ENCODE measurements at places on chromosomes 1 and 21. TPM values are rescaled to one million over a fixed set of nuclear protein-coding genes. Genes with fewer than 3 reads are reported as not detected.

DNA sequence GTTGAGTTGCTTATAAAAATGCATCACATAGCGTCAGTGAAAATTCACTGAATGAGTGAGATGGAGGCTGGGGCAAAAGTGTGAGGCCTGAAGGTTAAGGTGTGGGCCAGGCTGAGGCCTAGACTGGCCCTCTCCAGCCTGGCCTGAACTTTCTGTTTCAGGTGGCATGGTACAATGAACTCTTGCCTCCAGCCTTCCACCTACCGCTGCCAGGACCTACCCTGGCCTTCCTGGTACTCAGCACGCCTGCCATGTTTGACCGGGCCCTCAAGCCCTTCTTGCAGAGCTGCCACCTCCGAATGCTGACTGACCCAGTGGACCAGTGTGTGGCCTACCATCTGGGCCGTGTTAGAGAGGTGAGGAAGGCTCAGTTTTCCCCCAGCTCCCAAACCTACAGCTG, 7.1 kb downstream of the MMACHC start:
- no peak for DNase-seq

- no peak for DNase-seq
Measured at GRCh38 chr1:22808676-22809483, 98.2 kb downstream of the EPHB2 start.

GRCh38 chr1:112687361-112687760, 12.9 kb downstream of the MOV10 start:
- DNase-seq, result no peak

GRCh38 chr1:37629008-37629407, 5.7 kb downstream of the RSPO1 start:
- DNase-seq, result no peak

GRCh38 chr1:154609398-154610380, 1.7 kb upstream of the ADAR start:
- no peak for DNase-seq

- no peak for DNase-seq
Measured at GRCh38 chr21:18350216-18350615, 53.4 kb downstream of the TMPRSS15 start.

DNA sequence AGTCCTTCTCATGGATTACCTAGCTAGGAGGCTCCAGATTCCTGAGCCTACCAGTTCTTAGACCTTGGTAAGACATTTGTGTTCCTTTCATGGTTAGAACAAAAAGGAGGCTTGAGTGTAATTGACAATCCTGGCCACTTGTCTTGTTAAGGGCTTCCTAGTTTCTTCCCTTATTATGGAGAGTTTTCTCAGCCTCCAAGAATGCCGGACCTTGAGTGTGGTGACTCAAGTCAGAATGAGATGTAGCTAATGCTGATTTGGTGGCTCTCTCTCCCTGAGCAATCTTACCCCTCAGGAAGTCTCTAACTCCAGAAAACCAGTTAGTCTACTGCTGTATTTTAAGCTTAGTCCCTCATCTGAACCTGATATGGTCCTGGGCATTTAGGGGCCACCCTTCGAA, 14.3 kb downstream of the CHI3L2 start:
- no peak for DNase-seq

GRCh38 chr1:1418464-1419362, 2.4 kb downstream of the ANKRD65 start:
- no peak for DNase-seq

- DNase-seq, result peak; percentile 94
Measured at GRCh38 chr1:8878698-8879463, 395 bp upstream of the ENO1 start.

GRCh38 chr21:41663805-41664788, 102.8 kb downstream of the RIPK4 start:
- no peak for DNase-seq

DNA sequence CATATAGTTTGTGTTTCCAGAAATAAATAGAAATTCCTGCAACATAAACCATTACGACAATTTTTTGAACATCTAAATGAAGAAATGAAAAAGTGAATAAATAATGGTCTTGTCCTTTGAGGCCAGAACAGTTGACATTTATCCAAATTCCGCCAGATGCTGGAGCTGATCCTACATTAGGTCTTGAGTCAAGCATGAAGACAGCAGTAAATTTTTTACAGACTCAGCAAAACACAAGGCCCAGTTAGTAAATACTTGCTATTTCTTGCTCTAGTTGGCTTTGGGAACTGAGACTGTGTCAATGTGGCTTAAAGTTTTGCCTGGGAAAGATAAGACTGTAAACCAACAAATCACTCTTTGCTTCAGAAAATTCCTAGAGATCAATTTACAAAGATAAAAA, 540.1 kb upstream of the RGS18 start:
- DNase-seq, result no peak

GRCh38 chr1:23357138-23357908, 12.3 kb downstream of the ZNF436 start:
- no peak for DNase-seq

DNA sequence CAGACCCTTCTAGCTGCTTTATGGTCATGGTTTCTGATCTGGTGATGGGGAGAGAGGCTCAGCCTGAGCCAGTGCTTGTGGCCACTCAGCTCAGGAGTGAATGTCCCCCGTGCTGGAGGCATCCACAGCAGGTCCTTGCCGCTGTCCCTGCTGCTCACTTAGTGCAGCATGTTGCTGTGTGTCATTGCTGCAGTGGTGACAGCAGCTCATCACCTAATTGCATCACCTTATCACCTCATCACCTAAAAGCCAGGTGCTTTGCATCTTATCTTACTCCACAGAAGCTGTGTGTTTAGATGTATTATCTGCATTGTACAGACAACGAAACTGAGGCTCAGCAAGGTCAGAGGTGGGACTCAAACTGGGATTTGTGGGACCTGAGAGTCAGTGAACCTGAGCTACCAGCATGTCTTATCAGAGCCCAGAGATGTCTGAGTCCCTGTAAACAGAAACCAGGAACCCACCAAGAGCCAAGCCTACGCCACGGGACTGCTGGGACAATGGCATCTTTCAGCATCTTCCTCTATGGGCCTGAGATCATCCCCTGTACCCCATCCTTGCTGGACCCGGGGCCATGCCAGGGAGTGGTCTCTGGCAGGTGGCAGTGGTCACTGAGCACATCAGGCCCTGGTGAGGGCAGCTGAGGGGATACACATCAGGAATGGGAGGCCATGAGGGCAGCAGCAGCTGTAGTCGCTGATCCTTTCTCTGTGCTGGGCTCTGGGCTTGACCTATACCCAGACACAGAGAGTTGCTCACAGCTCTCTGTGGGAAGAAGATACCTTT, 6.5 kb downstream of the PODN start:
- DNase-seq, result no peak

GRCh38 chr1:212367474-212368072, 47.1 kb downstream of the PACC1 start:
- no peak for DNase-seq

DNA sequence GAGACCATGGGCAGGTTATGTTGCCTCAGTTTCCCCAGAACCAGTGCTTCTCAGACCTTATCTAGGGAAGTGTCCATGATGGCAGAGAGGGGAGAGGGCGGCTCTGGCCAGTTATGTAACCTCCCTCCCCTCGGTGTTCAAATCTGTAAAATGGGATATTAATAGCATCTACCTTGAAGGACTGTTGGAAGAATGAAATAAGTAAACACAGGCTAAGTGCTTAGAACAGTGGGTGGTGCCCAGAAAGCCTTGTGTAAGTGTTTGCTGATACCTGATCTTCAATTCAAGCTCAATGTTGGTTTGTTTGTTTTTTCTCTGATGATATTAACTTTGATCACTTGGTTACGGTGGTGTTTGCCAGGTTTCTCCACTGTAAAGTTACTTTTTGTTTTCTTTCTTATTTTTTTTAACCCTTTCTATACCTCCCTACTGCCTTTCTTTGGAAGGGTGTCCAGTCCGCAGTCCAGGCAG, 34.9 kb downstream of the EPHA2 start:
- no peak for DNase-seq

DNA sequence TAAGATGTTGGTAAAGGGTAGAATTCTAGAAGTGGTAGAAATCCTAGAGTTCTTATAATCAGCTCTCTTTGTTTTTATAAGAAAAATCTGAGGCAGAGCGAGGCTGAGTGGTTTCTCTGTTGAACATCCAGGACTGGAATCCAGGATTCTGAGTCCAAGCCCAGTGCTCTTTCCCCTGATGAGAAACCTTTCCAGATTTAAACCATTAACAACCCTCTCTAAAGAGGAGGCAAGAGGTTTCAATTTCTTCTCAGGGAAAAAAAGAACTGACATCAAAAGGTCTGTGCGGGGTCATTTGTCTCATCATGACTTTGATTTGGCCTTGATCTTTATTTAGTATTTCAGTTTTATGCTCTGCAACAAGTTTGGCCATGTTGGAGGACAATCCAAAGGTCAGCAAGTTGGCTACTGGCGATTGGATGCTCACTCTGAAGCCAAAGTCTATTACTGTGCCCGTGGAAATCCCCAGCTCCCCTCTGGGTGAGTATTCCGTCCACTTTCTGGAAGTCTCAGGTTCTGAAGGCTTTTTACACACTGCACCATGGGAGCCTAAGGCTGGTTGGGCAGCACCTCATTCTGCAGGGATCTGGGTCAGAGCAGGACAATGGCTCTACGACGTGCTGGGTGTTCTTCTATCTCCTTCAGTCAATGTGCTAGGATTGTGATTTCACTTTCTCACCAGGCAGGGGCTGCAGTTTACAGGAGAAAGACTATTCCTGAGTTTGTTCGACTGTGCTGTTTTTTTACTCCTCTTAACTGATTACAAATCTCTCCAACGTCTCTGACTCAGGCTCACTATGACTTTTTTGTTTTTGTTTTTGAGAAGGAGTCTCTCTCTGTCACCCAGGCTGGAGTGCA, 18.9 kb upstream of the CCT8 start:
- DNase-seq, result no peak

DNA sequence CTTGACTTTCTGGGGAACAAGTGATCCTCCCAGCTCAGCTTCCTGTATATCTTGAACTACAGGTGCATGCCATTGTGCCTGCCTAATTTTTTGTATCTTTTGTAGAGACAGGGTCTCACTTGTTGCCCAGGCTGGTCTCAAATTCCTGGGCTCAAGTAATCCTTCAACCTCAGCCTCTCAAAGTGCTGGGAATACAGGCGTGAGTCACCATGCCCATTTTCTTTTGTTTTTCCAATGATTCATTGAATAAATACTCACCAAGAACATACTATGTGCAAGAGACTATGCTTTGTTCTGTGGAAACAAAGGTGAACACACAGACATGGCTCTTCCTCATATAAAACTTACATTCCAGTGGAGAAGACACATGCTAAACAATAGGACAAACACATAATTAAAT, 407.8 kb upstream of the DAB1 start:
- DNase-seq, result no peak

GRCh38 chr1:234134878-234135277, 230.4 kb downstream of the SLC35F3 start:
- no peak for DNase-seq

DNA sequence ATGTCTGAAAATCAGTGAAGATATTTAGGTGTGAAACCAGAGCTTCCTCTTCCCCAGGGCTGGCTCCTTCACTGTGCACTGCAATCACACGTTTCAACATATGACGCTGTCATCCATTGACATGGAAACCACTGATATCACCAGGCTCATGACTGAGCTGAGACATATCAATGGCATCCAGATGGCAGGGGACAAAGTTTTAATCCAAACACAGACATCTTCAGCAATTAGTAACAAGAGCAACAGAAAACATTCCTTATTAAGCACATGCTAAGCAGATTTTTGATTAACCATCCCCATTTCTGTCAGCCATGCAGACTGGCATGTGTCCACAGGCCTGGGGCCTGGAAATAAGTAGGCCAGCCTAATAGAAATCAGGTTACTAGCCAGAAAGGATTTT, 108.0 kb upstream of the ADAR start:
- DNase-seq, result no peak

- DNase-seq, result no peak
Measured at GRCh38 chr1:184860985-184861754, 106.5 kb upstream of the EDEM3 start.

GRCh38 chr21:31629972-31630711, 29.4 kb upstream of the SOD1 start:
- no peak for DNase-seq

- DNase-seq, result no peak
Measured at GRCh38 chr1:13662493-13662892, 37.5 kb upstream of the PRDM2 start.

GRCh38 chr21:33089395-33090119, 19.6 kb downstream of the OLIG1 start:
- DNase-seq, result no peak

MTARC2 gene
- polyA plus RNA-seq, result 43.7 TPM

SPATC1L gene
- 10.0 TPM for polyA plus RNA-seq

ZNF648 gene
- 0.11 TPM for polyA plus RNA-seq

Data from right renal pelvis (tissue), 4 donors.